ENCODE measurements at places on chromosomes 12 and 14. TPM values are rescaled to one million over a fixed set of nuclear protein-coding genes. Genes with fewer than 3 reads are reported as not detected.

DNA sequence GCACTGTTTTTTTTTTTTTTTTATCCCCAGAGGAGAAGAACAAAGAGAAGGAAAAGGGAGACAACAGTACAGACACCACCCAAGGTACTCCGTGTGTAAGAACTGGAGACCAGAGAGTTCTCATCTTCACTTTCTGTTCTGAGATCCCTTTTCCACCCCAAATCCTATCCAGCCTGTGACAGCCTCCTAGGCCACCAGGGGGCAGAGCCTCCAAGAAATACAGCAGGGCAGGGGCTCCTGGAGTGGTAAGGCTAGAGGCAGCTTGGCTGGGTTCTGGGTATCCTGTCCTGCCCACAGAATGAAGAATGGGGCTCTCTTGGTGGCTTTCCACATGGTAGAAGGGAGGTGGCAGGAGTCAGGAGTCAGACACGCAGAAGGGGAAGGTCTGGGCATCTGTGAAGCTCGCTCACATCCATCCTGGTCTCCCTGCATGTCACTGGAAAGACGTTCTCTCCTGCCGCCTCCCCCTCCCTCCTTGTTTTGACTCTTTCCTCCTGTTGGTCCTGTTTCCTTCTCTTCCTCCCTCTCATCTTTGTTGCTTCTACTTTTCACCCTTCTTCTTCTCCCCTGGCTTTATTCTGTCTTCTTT, 12.0 kb downstream of the CLSTN3 start:
- peaks cover 59% of the 10 kb centered on the region for H3K36me3 ChIP-seq
- no peak overlapping the region for H3K4me3 ChIP-seq
- H3K27ac ChIP-seq = no peak overlapping the region
- H3K4me1 ChIP-seq = peaks cover 20% of the 10 kb centered on the region
- H3K27me3 ChIP-seq = no peaks in the 10 kb centered on the region

DNA sequence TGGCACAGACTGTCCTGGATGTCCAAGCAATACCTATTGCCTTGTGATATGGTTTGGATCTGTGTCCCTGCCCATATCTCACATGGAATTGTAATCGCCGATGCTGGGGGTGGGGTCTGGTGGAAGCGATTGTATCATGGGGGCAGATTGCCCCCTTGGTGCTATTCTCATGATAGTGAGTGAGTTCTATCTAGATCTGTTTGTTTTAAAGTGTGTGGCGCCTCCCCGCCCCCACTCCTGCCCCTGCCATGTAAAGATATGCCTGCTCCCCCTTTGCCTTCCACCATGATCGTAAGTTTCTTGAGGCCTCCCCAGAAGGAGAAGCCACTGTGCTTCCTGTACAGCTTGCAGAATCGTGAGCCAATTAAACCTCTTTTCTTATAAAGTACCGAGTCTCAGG, 16.8 kb upstream of the LRRC10 start:
- H3K27me3 ChIP-seq = no peaks in the 10 kb centered on the region
- no peaks in the 10 kb centered on the region for H3K36me3 ChIP-seq
- no peak for DNase-seq
- no peaks in the 10 kb centered on the region for H3K4me1 ChIP-seq
- H3K27ac ChIP-seq = no peak overlapping the region

GRCh38 chr14:59464486-59465315, 479 bp downstream of the GPR135 start:
- no peaks in the 10 kb centered on the region for H3K4me1 ChIP-seq
- peak overlapping the region; percentile 87 for H3K27ac ChIP-seq
- peak overlapping the region; percentile 48 for H3K4me3 ChIP-seq
- no peaks in the 10 kb centered on the region for H3K27me3 ChIP-seq
- DNase-seq = peak; percentile 40

Gene SUPT16H
- 47.5 TPM for total RNA-seq

Gene ZC3H10
- 2.9 TPM for total RNA-seq

DNA sequence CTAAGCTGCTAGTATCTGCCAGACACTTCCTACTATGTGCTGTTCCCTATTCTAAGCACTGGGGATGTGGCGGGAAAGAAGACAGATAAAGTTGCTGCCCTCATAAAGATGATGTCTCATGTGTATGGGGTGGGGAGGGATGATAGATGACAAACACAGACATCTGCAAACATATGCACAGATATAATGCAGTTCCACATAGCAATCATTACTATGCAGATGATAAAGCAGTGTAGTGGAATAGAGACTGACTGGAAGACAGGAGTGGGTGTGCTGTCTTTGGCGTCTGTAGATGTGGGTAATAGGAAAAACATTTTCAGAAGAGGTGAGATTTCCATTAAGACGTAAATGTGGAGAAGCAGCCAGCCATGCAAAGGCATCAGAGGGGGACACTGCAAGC, 243.6 kb downstream of the DPY19L2 start:
- no peak for DNase-seq
- no peaks in the 10 kb centered on the region for H3K4me1 ChIP-seq
- H3K27me3 ChIP-seq = no peaks in the 10 kb centered on the region
- no peak overlapping the region for H3K4me3 ChIP-seq

Gene NR1H4
- total RNA-seq = not detected

DNA sequence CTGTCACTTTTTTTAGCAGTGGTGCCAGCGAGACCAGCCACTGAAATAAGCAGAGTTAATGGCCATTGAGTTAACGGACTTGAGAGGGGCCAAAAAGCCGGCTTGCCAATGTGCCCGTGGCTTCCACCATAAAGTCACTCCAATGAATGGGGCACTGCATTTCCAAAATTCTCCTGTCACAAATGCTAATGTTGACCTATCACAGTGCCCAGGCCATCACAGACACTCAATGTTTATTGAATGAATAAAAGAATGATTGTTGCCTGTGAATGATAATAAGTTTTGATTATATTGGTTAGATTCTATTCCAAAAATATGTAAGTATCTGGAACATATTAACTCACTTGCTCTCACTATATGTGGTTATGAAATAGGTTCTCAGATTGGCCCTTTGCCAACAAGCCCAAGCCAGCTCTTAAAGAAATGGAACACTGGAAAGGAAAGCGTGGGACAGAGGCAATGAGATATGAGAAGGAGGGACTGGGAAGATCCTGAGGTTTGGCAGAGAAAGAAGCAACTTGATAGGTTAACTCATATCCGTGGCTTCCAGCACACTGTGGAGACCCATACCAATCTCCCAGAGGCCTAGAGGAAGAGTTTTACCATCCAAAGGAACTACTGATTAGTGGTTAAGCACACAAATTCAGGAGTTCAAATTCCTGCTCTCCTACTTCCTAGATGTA, 108.7 kb downstream of the BTG1 start:
- H3K27me3 ChIP-seq = no peaks in the 10 kb centered on the region
- H3K36me3 ChIP-seq = no peaks in the 10 kb centered on the region
- DNase-seq = no peak
- H3K4me3 ChIP-seq = no peak overlapping the region
- peaks cover 18% of the 10 kb centered on the region for H3K4me1 ChIP-seq

Gene KERA
- not detected for total RNA-seq

DNA sequence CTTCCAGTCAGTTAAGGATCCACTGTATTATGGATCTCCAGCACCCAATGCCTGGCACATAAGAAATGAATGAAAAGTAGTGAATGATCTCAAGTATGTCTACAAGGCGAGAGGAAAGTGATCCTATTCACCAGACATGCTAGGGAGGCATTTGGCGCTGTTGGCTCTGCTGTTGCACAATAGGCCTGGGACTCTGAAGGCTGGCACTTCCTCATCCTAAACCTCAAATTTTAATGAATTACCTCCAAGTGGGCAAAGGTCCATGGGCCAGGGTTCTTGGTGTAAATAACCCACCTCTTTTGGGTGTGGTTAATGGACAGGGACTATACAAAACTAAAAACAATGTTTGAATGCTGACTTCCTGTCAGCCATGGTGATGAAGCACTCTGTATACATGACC, 173.4 kb upstream of the PZP start:
- DNase-seq = no peak
- no peaks in the 10 kb centered on the region for H3K27me3 ChIP-seq
- H3K27ac ChIP-seq = no peak overlapping the region
- no peaks in the 10 kb centered on the region for H3K4me1 ChIP-seq

GRCh38 chr14:76420827-76421226, 44.9 kb downstream of the ESRRB start:
- H3K4me3 ChIP-seq = no peak overlapping the region
- no peaks in the 10 kb centered on the region for H3K36me3 ChIP-seq
- no peak overlapping the region for H3K27ac ChIP-seq
- H3K4me1 ChIP-seq = no peaks in the 10 kb centered on the region
- no peak for DNase-seq

Gene TMPRSS12
- total RNA-seq = not detected

Gene EIF2B2
- total RNA-seq = 44.9 TPM

- no peak for DNase-seq
- H3K36me3 ChIP-seq = no peaks in the 10 kb centered on the region
- H3K27me3 ChIP-seq = no peaks in the 10 kb centered on the region
- no peak overlapping the region for H3K27ac ChIP-seq
- H3K4me1 ChIP-seq = no peaks in the 10 kb centered on the region
- no peak overlapping the region for H3K4me3 ChIP-seq
These were observed 94.0 kb upstream of the SLC38A4 start for GRCh38 chr12:46919666-46920400.

DNA sequence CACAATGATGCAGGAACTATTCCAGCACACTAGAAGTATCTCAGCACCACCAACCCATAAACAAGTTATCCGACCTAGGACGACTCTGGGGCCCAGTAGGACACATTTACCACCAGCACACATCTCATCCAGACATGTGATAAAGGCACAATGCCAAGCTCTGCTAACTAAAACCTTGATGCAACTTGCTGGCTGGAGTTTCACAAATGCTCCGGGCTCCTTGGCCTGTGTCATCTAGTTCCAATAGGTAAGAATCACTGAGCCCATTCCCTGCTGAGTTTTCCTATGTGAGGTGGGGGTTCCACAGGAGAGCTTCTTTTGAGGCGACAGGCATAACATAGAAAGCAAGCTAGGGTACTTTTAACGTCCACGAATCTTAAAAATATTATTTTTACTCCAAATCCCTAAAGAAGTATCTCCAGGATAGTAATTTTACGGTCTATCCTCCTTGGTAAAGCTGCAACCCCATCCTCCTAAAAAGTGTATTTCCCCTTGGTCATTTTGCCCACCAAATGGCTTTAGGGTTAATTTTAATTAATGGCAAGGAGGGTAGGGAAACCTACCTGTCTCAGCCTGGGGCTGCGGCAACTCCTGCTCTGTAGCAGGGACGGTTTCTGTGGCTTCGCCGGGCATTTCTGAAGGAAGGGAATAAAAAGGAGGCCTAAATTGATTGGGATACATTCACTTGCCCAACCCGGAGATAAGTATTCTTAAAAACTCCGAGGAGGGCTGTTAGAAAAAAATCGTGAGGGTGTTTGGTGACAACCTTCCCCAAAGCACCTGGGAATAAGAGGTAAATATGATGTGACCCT, 1.0 kb downstream of the NACA start:
- H3K4me1 ChIP-seq = peaks cover 47% of the 10 kb centered on the region
- no peaks in the 10 kb centered on the region for H3K27me3 ChIP-seq
- peak overlapping the region; percentile 88 for H3K27ac ChIP-seq
- no peaks in the 10 kb centered on the region for H3K36me3 ChIP-seq
- peak; percentile 44 for DNase-seq

DNA sequence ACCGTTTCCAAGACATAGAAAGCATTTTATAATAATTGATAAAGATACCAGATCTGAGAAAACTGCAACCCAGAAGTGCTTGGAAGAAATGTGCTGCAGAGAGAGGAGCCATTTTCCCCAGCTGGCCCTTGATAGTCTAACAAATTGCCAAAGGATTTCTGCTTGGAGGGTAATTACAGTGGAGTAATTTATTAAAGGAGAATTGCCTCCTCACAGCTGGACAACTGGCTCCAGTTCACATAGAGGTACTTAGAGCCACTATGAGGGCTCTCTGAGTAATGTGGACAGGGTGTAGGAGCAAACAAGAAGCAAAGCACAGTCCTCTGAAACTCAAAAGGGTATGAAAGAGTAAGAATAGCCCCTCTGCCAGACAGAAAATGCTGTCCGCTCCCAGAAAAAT, 335.6 kb downstream of the SYT1 start:
- H3K4me3 ChIP-seq = no peak overlapping the region
- no peaks in the 10 kb centered on the region for H3K27me3 ChIP-seq
- H3K4me1 ChIP-seq = no peaks in the 10 kb centered on the region
- DNase-seq = no peak

DNA sequence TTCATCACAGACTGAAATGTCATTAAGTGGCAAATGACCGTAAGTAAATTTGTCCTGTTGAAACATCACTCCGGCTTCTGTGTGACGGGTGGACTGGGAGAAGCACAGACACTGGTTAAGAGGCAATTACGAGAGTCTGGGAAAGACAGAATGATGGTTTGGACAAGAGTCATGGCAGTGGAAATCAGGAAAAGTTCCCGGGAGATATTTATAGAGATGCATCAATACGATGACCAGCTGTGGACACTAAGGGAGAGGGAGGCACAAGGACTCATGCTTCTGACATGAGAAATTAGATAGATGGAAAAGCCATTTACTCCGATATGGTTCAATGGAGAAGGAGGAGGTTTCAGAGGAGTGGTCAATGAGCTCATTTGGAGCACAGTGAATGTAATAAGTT, 27.3 kb downstream of the CKAP4 start:
- H3K4me1 ChIP-seq = no peaks in the 10 kb centered on the region
- H3K27me3 ChIP-seq = no peaks in the 10 kb centered on the region
- H3K4me3 ChIP-seq = no peak overlapping the region

GRCh38 chr14:99384450-99385417, 95.9 kb downstream of the SETD3 start:
- DNase-seq = no peak
- H3K27ac ChIP-seq = no peak overlapping the region
- no peaks in the 10 kb centered on the region for H3K27me3 ChIP-seq
- H3K4me3 ChIP-seq = no peak overlapping the region

DNA sequence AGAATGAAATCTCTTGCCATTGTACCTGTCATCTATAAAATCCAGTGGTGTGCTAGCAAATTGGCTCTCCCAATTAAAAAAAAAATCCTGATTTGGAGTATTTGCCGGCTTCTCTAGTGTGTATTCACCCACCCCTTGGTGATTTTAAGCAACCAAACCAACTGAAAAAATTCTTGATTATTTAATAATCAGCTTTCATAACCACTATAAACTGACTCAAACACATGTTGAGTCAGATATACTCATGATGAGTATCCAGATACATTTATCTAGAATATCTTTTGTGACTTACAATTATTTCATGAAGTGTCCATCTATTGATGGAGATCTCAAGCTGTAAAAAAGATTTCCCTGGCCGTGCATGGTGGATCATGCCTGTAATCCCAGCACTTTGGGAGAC, 205.4 kb downstream of the RASSF9 start:
- DNase-seq = no peak
- no peak overlapping the region for H3K27ac ChIP-seq
- no peaks in the 10 kb centered on the region for H3K27me3 ChIP-seq
- H3K36me3 ChIP-seq = no peaks in the 10 kb centered on the region

- no peaks in the 10 kb centered on the region for H3K27me3 ChIP-seq
- H3K27ac ChIP-seq = no peak overlapping the region
- DNase-seq = no peak
- no peaks in the 10 kb centered on the region for H3K4me1 ChIP-seq
- no peaks in the 10 kb centered on the region for H3K36me3 ChIP-seq
- H3K4me3 ChIP-seq = no peak overlapping the region
These were observed 9.4 kb upstream of the TCHP start for GRCh38 chr12:109890620-109891170.

All from tibial nerve (tissue), 4 donors.